Calu3 (cell line): ENCODE measurements at places on chromosomes 13 and 19. TPM values are rescaled to one million over a fixed set of nuclear protein-coding genes. Genes with fewer than 3 reads are reported as not detected.
A peak's percentile ranks its signal among the peaks of the same experiment; 100 is the strongest.

The TLE5 gene
- 170 and 179 TPM in 2 replicates for total RNA-seq

- H3K4me1 ChIP-seq: peaks cover 70% of the 10 kb centered on the region
- DNase-seq: no peak
- peaks cover 22% of the 10 kb centered on the region for H3K36me3 ChIP-seq
- H3K27ac ChIP-seq: peak overlapping the region; percentile 81
Measured at GRCh38 chr13:24184265-24184841, 23.8 kb downstream of the SPATA13 start.

GRCh38 chr13:60887711-60888110, 490.7 kb downstream of the TDRD3 start:
- no peak for DNase-seq
- no peaks in the 10 kb centered on the region for H3K36me3 ChIP-seq
- H3K4me3 ChIP-seq: no peak overlapping the region
- H3K27me3 ChIP-seq: no peaks in the 10 kb centered on the region

The SIGLEC5 gene
- not detected in 2 replicates for total RNA-seq

The CD79A gene
- 0.45 and 0.59 TPM in 2 replicates for total RNA-seq

The PSG3 gene
- 0.20 TPM in 1 of 2 replicates, not detected in the other for total RNA-seq

The C5AR2 gene
- total RNA-seq: 0.31 TPM in 1 of 2 replicates, not detected in the other

The CPAMD8 gene
- total RNA-seq: 5.7 and 5.8 TPM in 2 replicates

DNA sequence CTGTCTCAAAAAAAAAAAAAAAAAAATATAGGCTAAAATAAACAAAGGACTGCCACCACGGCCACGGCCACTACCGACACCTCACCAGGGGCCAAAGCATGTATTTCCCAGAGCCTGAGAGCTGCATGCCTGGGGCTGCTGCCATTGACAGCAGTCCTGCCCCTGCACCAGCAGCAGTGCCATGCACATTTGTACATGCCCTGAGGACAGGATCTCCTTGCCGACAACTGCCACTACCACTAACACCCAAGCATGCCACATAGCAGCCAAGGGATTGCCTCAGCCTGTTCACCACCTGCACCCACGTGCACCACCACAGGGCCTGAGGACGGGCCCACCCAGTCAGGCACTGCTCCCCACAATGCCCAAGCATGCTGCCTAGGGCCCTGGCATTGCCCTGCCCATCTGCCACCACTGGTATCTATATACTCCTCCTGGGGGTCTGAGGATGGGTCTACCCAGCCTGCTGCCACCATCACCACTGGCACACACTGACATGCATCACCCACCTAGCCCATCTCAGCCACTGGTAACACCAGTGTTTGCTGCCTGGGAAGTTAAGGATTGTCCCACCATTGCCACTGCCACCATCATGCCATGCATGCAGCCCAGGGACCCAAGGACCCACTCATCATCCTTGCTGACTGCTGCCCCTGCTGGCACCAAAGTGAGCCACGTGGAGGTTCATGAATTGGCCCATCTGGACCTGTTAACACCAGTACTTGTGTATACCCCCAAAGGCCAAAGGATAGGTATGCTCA, 10.6 kb upstream of the NUP62 start:
- H3K36me3 ChIP-seq: peaks cover 5% of the 10 kb centered on the region
- peaks cover 50% of the 10 kb centered on the region for H3K27me3 ChIP-seq
- peak; percentile 17 for DNase-seq
- H3K27ac ChIP-seq: no peak overlapping the region
- H3K4me3 ChIP-seq: no peak overlapping the region
- H3K4me1 ChIP-seq: peaks cover 13% of the 10 kb centered on the region

DNA sequence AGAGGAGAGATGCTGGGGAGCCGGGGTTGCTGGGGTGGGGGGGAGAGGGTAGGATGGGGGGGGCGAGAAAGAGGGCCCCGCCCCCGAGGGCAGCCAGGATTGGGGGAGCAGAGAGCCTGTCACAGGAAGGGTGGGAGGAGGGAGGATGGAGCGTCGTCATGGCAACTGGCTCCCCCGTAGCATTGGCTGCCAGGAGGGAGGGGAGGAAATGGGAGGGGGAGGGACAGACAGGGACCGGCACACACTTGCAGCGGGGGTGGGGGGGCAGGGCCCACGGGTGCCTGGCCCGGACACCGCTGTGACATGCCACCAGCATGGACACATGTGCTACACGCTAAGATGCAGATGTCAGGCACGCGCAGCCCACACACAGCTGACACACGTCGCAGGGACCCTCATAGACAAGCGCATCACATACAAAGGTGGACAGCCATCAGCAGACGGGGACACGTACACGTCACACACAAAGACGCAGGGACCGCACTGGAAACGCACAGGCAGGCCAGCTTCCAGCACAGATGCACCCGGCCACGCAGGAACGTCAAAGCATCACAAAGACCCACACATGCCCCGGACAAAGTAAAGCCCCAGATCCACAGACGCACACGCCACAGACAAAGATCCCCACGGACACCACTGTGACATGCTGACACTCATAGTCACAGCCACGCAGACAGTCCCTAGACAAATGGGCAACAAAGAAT, at the start of gene LMTK3:
Gene LMTK3, minus strand, starts transcription at position 36 of the 704 bp plus-strand sequence. CDS start 259 bp downstream, outside the sequence.
- H3K4me1 ChIP-seq: peaks cover 17% of the 10 kb centered on the region
- DNase-seq: no peak
- H3K36me3 ChIP-seq: peaks cover 9% of the 10 kb centered on the region
- H3K27ac ChIP-seq: no peak within 1 kb of the TSS
- no peaks in the 10 kb centered on the region for H3K27me3 ChIP-seq

- H3K4me3 ChIP-seq: no peak overlapping the region
- DNase-seq: no peak
- H3K27ac ChIP-seq: no peak overlapping the region
- H3K27me3 ChIP-seq: no peaks in the 10 kb centered on the region
- H3K36me3 ChIP-seq: no peaks in the 10 kb centered on the region
- H3K4me1 ChIP-seq: no peaks in the 10 kb centered on the region
Measured at GRCh38 chr13:90757127-90757680, 590.3 kb upstream of the MIR17HG start.

DNA sequence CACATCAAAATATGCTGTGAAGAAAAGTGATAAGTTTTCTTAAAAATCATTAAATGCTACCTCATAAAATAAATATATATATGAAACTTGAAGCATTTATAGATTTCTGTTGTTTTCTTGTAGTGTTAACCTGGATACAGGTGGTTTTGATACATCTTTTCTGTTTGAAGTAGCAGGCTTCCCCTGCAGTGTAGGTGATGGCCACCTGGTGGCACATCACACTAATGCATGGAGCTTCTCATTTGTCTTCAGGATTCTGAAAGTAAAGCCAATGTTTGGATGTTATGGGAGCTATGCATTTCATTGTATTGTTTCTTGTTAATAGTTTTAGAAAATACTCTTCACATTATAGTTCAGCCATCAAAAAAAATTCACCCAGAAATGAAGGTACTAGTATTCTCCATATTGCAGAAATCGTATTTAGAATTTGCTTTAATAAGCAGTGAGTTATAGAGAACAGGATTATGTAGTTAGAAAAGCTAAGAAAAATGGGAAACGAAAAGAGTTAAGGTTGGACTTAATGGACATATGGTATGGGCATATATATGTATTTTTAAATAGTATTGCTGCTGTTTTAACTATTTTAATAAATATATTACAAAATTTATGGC, 18.7 kb downstream of the GPR180 start:
- H3K36me3 ChIP-seq: peaks cover 4% of the 10 kb centered on the region
- H3K4me1 ChIP-seq: no peaks in the 10 kb centered on the region
- no peak overlapping the region for H3K27ac ChIP-seq
- DNase-seq: no peak
- no peaks in the 10 kb centered on the region for H3K27me3 ChIP-seq
- H3K4me3 ChIP-seq: no peak overlapping the region

The GRK1 gene
- not detected in 2 replicates for total RNA-seq

DNA sequence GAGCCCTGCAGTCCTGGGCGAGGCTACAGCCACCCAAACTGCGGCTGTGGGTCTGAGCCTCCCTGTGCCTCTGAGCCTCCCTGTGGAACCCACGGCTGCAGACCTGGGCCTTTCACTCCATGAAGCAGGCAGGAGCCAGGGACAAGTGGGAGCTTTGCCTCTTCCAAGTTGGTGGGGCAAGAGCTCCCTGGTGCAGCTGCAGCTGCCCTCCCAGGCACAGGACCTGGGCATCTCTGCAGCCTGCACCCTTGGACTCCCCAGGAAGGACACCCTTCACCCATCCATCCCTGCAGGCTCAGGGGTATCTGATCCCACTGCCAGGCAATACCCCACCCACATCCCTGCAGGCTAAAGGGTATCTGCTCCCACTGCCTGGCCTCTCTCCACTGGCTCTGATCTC, 2.3 kb downstream of the TEX26 start:
- H3K4me1 ChIP-seq: no peaks in the 10 kb centered on the region
- H3K4me3 ChIP-seq: no peak overlapping the region
- H3K27ac ChIP-seq: no peak overlapping the region

The ACP7 gene
- 6.6 and 9.5 TPM in 2 replicates for total RNA-seq

The GJB6 gene
- total RNA-seq: 0.24 TPM in 1 of 2 replicates, not detected in the other

DNA sequence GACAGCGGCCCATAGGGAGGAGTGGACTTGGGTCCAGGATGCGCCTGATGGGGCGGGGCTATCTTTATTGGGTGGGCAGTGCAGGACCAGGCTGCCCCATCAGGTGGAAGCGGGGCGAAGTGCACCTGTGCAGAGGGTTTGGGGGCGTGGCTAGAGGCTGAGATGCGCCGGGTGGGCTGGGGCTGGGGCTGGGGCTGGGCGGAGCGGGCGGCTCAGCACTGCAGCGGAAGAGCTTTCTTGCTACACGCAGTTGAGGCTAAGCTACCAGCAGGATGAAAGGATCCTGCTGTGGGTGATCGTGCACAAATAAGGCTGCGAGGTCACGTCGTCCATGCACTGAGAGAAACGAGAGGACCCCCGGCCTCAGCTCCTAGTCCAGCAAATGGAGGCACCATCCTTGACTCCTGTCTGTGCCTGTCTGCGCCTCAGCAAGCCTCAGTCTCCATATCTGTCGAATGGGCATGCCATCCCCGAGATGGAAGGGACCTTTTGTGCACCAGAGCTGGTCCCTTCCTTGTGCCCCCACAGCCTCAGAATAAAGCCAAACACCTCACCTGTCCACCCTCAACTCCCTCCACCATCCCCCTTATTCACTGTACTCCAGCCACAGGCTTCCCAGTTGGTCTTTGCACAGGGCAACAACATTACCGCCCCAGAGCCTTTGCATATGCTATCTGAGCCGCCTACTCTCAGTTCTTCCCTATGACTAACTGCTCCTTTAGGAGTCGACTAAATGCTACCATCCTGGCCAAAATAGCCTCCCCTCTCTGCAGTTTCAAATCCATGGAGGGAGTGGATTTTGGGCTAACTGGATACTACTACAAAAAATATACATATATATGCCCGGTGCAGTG, 21.0 kb upstream of the HOMER3 start:
- no peak for DNase-seq
- no peaks in the 10 kb centered on the region for H3K36me3 ChIP-seq
- H3K27me3 ChIP-seq: peaks cover 15% of the 10 kb centered on the region
- H3K4me3 ChIP-seq: no peak overlapping the region
- no peak overlapping the region for H3K27ac ChIP-seq

The KLK15 gene
- not detected in 2 replicates for total RNA-seq

DNA sequence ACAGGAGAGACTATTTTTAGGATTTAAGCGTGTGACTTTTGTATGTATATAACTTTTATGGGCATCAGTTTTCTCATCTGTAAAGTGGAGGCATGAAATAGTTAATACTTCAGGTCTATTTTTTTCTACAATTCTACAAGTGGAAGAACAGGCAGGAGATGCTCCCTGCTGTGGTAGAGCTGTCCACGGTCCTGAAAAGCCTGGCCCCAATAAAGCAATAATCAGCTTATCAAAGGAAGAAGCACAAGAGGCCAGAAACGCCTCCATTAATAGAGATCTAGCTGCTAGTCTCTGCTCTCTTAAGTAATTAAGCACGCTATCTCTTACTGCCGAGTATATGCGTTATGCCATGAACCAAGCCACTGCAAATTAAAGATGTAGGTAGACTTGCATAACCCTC, 28.0 kb upstream of the WASF3 start:
- peaks cover 74% of the 10 kb centered on the region for H3K27me3 ChIP-seq
- H3K27ac ChIP-seq: no peak overlapping the region
- peak; percentile 32 for DNase-seq
- no peaks in the 10 kb centered on the region for H3K4me1 ChIP-seq

GRCh38 chr19:49805822-49806619, 7.1 kb downstream of the FUZ start:
- H3K27me3 ChIP-seq: no peaks in the 10 kb centered on the region
- no peaks in the 10 kb centered on the region for H3K4me1 ChIP-seq

DNA sequence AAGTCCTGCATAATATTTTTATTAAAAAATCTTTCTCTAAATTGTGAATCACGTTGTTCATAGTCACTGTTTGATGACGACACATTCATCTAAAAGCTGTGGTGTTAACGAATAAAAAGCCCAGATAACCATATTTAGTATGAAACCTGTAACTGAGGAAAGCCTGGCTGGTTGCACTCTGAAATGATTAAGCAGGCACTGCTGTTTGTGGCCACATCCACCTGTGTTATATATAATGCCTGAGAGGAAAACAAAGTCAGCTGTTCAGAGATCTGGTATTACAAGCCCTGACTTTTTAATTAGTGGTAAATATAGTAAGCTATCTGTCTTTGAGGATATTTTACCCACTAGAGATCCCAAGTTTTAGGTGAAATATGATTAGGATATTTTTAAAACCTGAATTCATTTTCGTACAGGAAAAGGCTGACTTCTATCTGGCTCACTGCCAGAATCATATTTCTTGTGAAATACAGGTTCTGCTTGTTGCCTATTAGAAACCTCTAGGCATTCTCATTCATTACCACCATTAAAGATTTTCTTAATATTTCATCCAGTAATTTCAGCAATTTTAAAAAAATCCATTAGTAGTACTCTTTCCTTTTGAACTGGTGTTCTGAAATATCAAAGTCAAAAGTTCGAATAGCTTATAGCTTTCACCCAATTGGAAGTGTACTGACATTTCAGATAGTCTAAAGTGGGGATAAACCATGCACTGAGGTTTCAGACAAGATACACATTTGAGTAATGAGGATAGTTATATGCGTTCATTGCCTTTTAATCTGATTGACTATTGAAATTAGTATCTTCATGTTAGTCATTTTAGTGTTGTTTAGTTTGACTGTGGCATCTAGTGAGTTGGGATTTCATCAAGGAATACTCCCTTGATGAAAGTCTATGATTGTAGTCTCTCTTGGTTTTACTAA, 79.7 kb downstream of the LMO7 start:
- H3K36me3 ChIP-seq: no peaks in the 10 kb centered on the region
- peak overlapping the region; percentile 70 for H3K27ac ChIP-seq
- H3K27me3 ChIP-seq: no peaks in the 10 kb centered on the region

- H3K27me3 ChIP-seq: no peaks in the 10 kb centered on the region
- DNase-seq: no peak
- H3K36me3 ChIP-seq: peaks cover 35% of the 10 kb centered on the region
- no peak overlapping the region for H3K27ac ChIP-seq
Measured at GRCh38 chr19:33390908-33391630, 17.6 kb downstream of the CEBPG start.

GRCh38 chr19:22144394-22144793, 52.4 kb downstream of the ZNF676 start:
- H3K4me3 ChIP-seq: no peak overlapping the region
- DNase-seq: no peak
- H3K27me3 ChIP-seq: no peaks in the 10 kb centered on the region
- H3K36me3 ChIP-seq: peaks cover 3% of the 10 kb centered on the region
- H3K4me1 ChIP-seq: no peaks in the 10 kb centered on the region

The SLC17A7 gene
- not detected in 2 replicates for total RNA-seq
